Stimulated activated naive CD4-positive, alpha-beta T cell treated with Interleukin-2 at 50 U/mL for 16 hours (primary cell): ENCODE measurements at places on chromosomes 1 and 21.

DNA sequence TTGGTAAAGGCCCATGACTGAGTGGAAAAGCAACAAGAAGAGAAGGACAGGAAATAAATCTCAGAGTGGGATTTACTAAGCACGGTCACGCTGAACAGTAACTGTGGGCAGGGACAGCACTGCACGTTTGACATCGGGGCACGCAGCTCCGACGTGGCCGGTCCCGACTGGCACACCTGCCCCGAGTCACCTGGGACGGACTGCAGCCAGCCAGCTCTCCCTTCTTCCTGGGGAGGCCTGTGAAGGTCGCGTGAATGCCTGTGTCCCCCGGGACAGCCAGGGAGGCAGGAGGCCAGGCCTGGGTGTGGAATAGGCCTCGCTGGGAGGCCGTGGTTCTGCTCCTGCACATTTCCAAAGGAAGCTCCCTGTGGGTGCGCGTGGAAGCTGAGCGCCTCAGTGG is 140.2 kb downstream of the PRDM16 start:
- DNase-seq: no peak

DNA sequence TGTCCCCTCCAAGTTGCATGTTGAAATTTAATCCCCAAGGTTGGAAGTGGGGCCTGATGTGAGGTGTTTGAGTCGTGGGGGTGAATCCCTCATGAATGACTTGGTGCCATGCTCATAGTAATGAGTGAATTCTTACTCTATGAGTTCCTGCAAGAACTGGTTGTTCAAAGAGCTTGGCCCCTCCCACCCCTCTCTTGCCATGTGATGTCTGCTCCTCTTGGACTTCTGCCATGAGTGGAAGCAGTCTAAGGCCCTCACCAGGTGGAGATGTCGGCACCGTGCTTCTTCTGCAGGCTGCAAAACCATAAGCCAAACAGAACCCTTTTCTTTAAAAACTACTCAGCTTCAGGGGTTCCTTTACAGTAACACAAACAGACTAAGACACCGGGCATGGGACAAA is 14.3 kb downstream of the G0S2 start:
- DNase-seq: no peak

- no peak for DNase-seq
Measured at GRCh38 chr1:15637826-15638225, 20.6 kb downstream of the DDI2 start.

- no peak for DNase-seq
Measured at GRCh38 chr1:220685879-220686278, 4.3 kb upstream of the C1orf115 start.

GRCh38 chr1:78055565-78056132 is 9.9 kb downstream of the GIPC2 start:
- DNase-seq: no peak
